CD4-positive, alpha-beta T cell treated with Interleukin-12 subunit alpha and Interleukin-12 subunit beta, for 1 hour (primary cell): ENCODE measurements at places on chromosomes 5 and 9.

DNA sequence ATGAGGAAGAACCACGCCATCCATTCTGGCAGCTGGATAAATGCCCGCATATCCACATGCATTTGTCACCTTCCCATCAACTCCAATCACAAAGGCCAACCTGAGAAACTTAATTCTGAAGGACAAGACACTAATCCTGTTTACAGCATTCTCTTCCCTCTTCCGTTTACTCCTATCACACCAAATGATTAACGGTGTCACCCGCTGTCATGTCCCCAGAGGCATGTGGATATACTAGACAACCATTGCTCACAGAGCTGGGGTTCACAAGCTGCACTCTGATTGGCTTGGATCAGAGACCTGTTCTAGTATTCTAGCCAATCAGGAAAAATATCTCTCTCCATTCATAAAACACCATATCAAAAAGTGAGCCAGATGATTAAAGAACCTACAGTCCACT is 3.6 kb downstream of the MACROH2A1 start:
- no peak for DNase-seq

GRCh38 chr5:153690236-153690635 is 199.8 kb downstream of the GRIA1 start:
- DNase-seq, result no peak

DNA sequence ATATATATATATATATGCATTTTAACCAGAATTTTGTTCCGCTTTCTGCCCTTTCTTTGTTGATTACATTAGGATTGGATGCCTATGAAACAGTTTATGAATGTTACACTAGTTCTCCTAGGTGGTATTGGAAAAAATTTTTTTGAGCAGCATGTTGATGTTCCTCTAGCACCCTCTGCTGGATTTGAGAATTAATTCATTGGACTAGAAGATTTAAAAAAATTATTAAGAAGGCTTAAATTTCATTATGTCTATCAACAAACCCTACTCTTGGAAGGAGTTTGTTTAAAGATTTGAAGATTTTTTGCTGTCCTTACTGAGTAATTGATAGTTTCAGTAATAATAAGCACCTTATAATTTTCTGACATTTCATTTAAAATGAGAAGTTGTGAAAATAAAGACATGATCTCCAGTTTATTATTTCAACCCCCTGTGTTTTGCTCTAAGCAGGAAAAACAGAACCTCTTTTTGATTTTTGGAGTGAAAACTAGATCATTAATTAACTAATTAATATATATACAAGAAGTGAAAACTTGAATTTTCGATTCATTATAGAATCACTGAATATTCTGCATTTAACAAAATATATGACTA is 89.6 kb downstream of the CCDC171 start:
- DNase-seq, result peak; percentile 13

GRCh38 chr9:113614843-113615648 is 151.5 kb downstream of the RGS3 start:
- DNase-seq, result no peak

DNA sequence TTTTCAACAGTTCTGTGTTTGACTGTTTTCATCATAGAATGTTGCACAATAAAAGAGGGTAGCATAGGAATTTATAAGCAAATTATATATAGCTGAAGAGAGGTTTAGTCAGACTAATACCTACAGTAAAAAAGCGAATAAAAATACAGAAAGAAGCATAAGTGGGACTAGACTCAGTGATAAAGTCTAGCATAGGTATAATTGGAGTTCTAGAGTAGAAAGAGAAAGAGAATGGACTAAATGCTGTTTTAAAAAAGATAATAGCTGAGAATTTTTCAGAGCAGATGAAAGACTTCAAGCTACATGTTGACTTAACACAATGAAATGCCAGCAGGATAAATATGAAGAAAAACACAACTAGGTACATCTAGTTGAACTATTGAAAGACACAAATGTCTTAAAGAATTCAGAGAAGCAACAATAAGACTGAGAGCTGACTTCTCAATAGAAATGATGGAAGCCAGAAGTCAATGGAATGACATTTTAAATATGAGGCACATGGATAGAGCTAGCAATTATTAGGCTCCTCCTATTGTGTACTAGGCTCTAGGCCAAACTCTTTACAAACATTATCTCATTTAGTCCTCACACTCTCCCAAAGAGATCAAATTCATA is 573.9 kb downstream of the ZNF608 start:
- no peak for DNase-seq

- DNase-seq, result no peak
Observed at GRCh38 chr5:171055875-171056454, 194.1 kb downstream of the RANBP17 start.

DNA sequence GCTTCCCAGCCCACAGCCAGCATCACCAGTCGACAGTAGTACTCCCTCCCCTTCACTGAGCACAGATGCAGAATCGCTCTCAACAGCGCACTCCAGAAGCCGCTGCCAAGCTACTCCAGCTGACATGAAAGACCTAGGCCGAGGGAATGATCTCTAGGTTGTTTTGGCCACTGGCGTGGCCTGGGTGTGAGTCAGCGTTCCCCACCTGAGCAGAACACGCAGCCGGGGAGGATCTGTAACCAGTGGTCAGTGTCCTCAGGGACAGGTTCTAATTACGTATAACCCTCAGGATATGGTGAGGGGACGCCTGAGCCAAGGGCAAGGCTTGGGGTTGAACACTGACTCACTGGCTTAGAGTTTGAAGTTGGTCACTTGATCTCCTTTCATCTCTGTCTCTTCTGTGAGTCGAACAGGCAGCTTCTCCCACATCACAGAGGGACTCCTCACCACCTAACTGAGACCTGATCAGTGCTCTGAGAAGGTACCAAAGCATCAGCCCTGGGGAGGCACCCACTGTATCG is 76.9 kb upstream of the IL17B start:
- no peak for DNase-seq

DNA sequence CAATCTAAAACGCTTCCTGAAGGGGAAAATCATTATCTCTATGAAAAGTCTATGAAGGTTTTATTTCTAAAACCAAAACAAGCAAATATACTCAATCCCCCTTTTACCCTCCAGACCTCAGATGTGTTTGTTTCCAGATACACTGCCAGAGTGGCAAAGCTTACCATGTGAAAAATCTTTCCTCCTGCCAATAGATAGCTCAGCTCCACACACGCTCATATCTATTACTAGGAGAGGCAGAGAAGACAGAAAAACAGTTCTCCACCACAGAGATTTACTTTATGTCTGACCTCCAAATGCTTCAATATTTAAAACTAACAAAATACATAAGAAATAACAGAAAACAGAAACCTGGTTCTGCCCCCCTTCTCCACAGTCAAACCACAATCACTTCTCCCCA is 7.0 kb downstream of the IRX2 start:
- DNase-seq, result no peak

DNA sequence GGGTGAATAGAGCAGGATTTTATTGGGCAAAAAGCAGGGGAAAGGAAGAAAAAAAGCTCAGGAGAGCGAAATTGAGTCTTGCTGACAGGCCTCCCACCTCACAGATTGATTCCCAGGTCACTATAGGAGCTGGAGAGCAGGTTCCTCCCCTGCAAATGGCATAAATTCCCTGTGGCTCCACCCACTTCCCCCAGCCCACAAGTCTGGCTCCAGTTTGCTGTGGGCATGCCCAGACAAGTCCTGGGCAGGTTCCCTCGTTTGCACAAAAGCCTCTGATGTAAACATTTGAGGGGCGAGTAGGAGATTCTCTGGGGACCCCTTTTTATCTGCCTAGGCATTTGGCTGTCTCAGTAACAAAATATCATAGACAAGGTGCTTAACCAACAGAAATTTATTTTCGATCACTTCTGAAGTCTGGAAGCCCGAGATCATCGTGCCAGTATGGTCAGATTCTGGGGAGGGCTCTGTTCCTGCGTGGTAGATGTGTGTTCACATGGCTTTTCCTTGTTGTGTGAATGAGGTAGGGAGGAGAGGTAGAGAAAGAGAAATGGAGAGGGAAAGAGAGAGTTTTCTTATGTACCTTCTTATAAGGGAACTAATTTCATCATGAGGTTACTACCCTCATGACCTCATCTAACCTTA is 614.5 kb downstream of the MAT2B start:
- DNase-seq, result no peak

DNA sequence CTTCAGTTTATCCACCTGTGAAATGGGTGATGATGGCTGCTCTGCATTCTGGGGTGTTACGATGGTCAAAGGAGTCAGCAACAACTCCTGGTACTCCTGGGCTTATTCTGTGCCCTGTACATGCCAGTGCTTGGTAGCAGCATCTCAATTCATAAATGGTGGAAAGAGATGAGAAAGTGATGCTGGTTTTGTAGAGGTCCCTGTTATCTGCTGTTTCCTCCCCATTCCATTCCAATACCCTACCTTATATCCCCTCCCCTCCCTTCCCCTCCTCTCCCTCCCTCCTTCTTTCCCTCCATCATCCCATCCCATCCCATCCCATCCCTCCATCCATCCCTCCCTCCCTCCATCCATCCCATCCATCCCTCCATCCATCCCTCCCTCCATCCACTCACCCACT is 19.1 kb downstream of the BOD1 start:
- no peak for DNase-seq

GRCh38 chr9:31868830-31869229 is 515.6 kb upstream of the ACO1 start:
- DNase-seq, result no peak

GRCh38 chr9:18350995-18351595 is 122.9 kb upstream of the ADAMTSL1 start:
- DNase-seq, result no peak

- DNase-seq, result no peak
Observed at GRCh38 chr5:147169901-147170300, 64.9 kb upstream of the STK32A start.

GRCh38 chr9:94065535-94065961 is 18.7 kb upstream of the PTPDC1 start:
- peak; percentile 68 for DNase-seq

GRCh38 chr5:142015781-142016533 is 3.1 kb upstream of the GNPDA1 start:
- DNase-seq, result peak; percentile 57

DNA sequence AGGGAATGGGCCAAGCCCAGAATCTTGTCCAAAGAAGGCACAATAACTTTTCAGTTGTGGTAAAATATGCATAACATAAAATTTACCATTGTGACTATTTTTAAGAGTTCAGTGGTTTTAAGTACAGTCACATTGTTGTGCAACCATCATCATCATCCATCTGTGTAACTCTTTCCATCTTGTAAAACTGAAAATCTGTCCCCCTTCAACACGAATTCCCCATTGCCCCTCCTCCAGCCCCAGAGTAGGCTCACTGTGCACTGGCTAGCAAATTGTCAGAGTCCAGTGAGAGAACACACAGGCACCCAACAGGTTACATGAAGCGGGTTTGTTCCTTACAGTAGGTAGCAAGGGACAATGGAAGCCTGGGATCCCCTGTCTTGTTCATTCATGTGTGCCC is 13.7 kb downstream of the BARX1 start:
- no peak for DNase-seq
